ENCODE measurements at places on chromosomes 11 and 22.

GRCh38 chr11:35216962-35217678 is 78.1 kb downstream of the CD44 start:
- no peak for DNase-seq

GRCh38 chr11:110289472-110289871 is 6.9 kb downstream of the RDX start:
- no peak for DNase-seq

DNA sequence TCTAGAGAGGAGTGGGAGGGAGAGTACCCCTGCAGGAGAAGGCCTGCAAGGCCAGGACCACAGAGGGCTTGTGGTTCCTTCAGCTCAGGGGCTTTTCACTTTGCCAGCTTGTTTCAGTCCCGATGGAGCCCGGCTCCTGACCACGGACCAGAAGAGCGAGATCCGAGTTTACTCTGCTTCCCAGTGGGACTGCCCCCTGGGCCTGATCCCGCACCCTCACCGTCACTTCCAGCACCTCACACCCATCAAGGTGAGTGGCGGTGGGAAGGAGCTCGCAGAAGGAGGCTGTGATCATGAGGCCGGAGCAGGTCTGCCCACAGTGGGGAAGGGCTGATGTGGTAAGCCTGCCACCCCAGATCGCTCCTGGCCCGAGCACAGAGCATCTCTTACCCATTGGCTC is 13.5 kb downstream of the ACP2 start:
- no peak for DNase-seq

DNA sequence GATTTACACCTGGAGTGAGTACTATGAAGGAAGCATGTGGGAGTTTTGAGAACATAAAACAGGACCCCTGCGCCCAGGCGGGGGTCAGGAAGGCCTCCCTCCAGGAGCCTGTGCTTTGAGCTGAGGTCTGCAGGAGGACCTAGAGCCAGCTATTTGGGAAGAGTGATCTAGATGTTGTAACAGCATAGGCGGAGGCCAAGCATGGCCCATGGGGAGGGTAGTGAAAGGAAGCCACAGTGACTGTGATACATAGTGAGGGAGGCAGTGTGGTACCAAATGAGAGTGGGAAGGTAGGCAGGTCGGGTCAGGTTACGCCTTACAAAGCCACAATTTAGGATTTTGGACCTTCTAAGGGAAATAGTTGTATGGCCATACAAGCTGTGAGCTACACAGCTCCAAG is 147.5 kb downstream of the PARVA start:
- no peak for DNase-seq

- DNase-seq = no peak
Observed at GRCh38 chr11:76787911-76788596, 4.9 kb downstream of the TSKU start.

- DNase-seq = no peak
Observed at GRCh38 chr22:24146194-24146616, 35.1 kb upstream of the SUSD2 start.

DNA sequence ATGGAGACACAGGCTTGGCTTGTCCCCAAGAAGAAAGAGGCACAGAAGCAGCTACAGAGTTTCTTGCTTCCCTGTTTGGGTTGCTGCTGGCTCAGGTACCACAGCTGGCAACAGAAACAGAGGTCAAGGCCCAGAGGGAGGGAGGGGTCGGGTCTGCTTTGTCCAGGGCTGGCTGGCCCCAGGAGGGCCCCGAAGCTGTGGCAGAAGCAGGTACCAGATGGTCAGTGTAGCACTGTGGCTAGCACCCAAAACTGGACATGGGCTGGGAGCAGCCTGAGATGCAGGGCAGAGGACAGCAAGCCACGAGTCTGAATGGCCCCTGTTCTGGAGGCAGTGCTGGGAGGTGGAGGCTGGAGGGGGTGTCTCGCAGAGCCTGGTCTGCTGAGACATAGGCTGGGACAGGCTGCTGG is 52.3 kb upstream of the CCDC188 start:
- DNase-seq = no peak

DNA sequence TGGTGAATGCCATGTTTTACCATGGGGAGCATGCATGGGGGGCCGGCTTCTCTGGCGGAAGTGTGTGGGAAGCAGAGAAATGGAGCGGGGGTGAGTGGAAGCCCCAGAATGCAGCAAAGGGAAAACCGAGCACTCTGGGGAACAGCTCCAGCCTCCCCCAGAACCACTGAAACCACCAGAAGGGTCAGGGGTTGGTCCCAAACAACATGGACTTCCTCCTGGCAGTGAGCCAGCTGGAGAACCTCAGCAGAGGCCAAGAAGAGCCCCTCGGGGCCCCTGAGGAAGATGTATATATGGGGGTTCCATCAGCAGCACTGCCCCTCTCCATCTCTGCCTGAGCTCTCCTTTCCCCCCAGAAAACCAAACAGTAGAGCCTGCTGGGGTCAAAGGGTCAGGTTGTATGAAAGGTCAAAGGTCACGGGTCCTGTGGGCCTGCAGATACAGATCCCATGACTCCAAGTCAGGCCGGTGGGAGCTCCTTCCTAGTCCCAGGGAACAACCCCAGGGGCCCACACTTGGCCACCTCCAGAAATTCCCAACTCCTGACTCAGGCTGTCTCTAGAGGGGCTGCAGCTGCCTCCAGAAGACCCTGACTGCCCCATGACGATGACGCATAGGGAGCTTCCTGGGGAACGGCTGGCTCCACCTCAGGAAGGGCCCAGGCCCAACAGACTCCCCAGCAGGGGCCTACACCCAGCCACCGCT is 48.5 kb upstream of the TIMP3 start:
- DNase-seq = no peak

GRCh38 chr11:75238595-75239440 is 1.8 kb upstream of the TPBGL start:
- DNase-seq = no peak

GRCh38 chr11:42779555-42779954 is 532.2 kb upstream of the API5 start:
- DNase-seq = no peak

DNA sequence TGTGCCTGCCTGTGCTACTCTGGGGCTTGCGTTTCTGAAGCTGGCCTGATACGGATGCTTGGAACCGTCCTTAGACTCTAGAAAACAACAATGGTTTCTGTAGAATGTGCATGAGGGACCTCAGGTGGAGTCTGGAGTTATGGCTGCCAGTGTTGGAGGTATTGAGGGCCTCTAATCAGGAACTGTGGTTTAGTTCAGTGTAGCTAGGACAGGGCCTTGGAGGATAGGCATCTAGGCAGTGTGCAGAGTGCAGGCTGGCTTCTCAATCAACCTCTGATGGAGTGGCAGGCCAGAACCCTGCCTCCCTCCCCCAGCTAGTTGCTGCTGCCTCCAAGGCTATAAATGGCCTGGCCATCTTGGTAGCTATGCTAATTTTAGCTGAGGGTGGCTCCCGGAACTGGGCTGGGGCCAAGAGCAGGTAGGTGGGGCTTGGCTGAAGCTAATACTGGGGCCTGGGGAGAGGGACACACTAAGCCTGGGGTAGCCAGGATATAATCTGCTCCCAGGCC is 4.0 kb downstream of the STIM1 start:
- DNase-seq = no peak

- no peak for DNase-seq
Observed at GRCh38 chr22:17540481-17540880, 22.8 kb upstream of the SLC25A18 start.

DNA sequence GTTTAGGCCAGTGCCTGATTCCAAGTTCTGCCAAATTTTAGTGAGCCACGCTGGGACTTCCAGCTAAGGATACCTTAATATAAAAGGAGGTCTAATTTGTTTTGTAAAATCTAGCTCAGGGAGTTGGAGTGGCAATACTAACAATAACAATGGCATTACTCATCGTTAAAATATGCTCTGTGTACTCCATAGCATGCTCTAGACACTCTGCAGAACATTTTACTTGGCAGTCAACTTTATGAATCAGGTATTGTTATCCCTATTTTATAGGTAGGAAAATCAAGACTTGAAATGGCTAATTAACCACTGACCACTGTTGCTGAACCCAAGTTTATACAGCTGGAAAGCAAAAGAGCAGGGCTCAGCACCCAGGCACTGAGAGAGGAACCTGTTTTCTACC is 485.0 kb upstream of the KIRREL3 start:
- no peak for DNase-seq

DNA sequence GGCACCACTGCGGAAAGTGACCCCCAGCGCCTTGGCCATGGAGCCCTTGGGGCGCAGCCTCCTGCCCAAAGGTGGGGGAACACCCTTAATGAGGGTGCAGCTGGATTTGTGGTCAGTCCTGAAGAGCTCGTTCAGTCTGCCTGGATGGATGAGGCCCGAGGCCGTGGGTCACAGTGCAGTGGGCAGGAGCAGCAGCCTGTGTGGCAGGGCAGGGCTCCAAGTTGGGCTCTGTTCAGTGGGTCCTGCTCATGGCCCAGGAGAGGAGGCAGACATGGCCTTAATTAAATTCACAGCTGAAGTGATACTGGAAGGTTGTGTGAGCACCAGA is 33.3 kb downstream of the FAM83F start:
- DNase-seq = no peak

- DNase-seq = no peak
Observed at GRCh38 chr22:29912605-29913398, 29.8 kb downstream of the MTMR3 start.

GRCh38 chr11:128904656-128905344 is 13.6 kb downstream of the KCNJ5 start:
- DNase-seq = no peak

- DNase-seq = no peak
Observed at GRCh38 chr11:47071341-47071740, 105.3 kb downstream of the ARFGAP2 start.

DNA sequence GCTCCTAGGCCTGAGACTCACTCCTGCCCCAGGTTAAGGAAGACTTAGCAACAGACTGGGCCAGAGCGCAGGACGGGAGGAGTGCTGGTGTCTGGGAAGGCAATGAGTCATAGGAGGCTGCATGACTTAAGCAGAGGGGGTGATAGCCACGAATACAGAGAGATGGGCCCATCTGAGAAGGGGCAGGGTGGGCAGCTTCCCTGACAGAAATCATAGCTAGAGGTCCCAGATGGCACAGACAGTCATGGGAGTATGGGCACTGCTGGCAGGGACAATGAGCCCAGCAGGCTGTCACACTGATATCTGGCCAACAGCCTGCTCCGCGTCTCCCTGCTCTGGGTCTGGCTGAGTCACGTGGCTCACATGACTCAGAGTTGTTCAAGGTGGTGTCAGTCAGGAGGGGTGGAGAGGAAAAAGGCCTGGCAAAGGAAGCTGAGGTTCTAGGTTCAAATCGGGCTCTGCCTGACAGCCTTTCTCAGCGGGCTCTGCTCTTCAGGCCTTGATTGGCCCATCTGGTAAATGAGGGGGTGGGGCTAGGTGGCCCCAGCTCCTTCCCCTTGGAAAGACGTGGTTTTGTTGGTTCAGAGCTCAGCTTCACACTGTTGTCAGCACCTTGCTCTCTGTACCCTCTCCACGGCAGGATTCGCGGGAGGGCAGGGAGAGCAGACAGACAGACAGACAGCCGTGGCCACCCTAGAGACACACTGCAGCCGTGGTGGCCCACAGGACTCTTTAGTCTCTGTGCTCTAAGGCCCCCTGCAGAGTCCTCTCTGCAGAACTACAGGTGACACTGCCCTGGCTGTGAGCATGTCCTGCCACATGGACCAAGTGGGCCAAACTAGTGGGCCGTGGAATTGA is 47.8 kb downstream of the DBX1 start:
- DNase-seq = no peak

DNA sequence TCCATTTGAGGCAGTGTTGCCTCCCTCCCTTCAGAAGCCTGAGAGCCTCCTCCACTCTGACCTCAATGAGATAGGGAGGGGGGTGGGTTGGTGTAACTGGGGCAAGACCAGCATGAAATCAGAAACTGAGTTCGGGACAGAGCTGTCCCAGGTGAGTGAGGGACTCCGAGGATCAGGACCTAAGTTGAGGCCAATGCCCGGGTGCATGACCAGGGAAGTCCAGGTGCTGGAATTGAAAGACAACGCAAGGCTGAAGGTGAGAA is 40.8 kb upstream of the ZBED5 start:
- no peak for DNase-seq

DNA sequence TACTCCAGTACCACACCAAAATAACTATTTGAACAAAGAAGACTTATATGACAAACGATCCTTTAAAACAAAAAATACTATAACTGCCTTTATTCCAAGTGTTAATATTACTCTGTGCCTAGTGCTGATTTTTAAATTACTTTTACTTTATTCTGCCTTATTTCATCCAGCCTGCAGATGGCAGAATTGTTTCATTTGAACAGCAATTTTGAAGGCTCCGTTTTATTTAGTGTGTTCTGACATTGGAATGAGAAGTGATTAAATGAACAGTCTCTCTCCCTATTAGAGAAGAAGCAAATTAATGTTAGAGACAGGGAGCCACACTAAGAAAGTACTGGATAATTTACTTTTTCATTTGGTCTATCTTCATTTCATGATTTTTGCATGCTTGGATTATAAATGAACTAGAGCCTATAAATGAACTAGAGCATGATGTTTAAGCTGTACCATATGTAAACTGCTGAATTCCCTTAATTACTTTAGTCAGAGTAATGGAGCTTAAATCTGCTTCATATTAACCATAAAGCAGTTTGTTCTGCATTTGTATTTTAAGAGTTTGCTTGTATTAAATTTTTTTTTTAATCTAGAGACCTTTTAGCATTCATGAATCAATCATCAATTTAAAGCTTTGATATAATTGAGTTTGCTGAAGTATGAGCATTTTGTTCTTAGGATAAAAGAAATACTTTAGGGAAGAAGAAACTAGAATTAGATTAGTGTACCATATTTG is 9.8 kb downstream of the PDHX start:
- no peak for DNase-seq

- no peak for DNase-seq
Observed at GRCh38 chr22:44990810-44991209, 19.0 kb downstream of the PHF21B start.

DNA sequence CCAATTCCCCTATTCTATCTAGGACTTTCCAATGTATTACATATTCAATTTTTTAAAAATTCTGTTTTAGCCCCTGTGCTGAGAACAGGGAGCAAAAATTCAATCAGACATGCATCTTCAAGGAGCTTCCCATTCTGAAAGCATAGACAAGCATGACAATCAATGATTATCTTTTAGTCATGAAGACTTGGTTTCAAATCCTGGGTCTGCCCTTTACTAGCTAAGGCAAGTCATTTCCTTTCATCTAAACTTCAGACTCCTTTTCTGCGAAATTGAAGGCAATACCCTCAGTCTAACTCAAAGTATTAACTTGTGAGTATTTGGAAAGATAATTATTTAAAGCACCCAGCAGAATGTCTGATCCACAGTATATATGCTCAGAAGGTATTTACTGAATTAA is 24.1 kb downstream of the PAK1 start:
- DNase-seq = no peak
